ENCODE measurements at places on chromosomes 4 and X.

DNA sequence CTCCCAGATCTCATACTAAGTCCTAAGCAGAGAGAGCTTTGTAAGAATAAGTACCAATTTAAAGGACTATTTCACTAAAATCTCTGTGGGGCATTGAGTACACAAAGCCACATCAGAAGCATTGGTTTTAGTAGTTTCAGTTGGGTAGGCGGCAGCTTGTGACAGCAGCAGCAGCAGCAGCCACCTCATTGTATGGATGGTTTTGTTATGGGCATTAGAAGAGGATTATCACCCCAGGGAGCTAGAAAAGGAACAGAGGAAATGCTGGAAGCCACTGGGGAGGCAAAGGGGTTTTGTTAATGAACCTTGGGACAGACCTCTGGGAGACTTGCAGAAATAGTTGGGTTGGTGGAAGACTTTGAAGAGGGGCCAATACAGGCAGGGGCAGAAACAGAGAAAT is 93.9 kb upstream of the FRMPD3 start:
- peak; percentile 59 for DNase-seq

DNA sequence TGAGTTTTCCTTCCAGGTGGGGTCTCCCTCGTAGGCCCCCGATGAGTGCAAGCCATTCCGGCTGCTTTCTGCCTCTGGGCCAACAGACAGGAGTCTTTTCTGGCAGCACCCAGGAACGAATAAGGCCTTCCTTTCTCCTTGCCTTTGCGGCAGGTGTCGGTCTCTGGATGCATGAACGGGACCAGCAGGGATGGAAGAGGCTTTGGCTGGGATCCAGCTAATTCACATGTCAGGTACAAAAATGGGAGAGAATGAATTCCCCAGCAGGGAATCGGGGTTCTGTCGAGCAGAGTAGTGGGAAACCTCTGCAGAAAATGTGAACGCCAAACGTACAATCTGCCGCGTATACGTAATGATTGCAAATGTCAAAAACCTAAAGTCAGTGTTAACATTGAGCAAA is 146.1 kb upstream of the TBL1X start:
- DNase-seq: peak; percentile 52

DNA sequence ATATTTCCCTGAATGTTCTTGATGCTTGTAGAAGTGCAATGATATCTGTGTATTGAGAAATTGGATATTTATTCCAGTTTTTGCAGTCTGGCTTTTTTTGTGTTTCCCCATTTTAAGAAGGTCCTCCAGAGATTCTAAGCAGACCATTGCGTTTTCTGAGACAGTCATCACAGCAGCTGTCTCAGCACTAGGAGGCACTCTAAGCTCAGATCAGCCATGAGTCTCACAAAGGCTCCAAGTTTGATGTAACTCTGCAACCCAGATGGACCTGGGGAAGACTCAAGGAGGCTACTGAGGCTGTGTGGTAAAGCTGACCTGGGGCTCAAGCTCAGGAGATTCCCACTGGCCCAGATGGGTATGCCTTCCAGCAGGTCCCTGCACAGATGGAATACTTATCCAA is 89.3 kb upstream of the CYLC1 start:
- DNase-seq: no peak

DNA sequence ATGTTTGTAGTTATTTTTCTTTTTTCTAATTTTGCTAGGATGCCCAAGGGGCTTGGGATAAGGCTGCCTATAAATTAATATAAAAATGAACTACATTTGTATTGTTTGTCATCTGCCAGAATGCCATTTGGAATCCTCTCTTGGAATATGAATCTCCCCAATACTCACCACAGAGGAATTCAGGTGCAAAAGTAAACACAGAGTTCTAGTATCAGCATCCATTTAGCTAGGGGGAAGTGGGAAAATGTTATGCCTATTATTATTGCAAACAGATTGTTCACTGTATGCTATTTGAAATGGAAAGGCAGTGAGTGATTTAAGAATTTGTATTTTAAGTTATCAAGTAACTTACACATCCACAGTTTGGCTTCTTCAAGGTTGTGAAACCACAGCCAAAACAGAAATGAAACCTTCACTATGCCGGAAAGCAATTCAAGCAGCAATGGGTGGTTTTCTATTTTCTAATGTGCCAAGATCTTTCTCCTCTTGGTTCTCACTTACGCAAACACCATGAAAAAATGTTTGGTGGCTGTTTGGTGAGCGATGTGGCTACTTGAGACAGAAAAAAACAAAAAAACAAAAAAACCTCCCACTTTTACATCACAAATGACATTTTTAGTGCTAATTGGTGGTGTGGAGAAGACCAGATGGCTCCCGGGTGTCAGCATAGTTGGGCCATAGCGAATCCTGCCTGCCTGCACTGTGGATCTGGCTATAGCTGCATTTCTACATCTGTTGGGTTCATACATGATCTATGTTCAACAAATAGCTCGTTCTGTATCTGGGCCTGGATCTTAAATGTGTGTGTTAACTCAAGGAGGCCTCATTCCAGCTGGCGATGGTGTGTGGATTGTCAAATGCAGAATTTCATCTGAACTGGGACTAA is 200.8 kb upstream of the GIMD1 start:
- DNase-seq: no peak

GRCh38 chrX:118211891-118212816 is 95.5 kb upstream of the KLHL13 start:
- DNase-seq: peak; percentile 28

GRCh38 chrX:2468261-2469195 is 32.2 kb downstream of the DHRSX start:
- DNase-seq: no peak

DNA sequence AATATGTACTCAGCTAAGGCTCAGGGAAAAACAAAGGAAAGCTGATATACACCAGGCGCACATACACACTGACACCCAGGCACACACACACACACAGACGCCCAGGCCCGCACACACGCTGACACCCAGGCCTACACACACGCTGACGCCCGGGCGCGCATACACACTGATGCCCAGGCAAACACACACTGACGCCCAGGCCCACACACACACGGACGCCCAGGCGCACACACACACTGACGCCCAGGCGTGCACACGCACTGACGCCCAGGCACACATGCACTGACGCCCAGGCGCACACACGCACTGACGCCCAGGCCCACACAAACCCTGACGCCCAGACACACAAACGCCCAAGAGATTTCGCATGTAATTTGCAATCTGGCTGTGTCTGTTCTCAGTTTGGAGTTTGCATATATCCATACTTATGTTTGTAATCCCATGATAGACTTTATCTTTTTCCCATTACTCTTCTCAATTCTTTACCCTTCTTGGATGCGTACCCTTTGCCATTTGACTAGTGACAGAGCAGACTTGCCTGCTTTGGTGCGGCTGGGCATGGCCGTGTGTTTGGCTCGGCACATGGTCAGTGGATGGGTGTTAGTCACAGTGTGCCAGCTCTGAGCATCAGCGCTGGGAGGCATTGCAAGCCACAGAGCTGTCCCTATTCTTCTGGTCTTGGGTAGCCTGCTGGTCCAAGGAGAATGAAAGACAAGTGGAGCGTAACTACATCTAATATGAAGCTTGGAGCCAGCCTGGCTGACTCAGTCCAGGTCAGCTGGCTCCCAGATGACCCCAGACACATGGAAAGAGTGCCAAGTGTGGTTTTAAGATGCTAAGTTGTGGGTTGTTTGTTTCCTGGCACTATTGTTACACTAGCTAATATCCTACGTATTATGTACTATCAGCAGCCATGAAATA is 632.4 kb upstream of the ZFP42 start:
- DNase-seq: no peak

- DNase-seq: no peak
Measured at GRCh38 chr4:54423066-54423465, 194.0 kb downstream of the PDGFRA start.

DNA sequence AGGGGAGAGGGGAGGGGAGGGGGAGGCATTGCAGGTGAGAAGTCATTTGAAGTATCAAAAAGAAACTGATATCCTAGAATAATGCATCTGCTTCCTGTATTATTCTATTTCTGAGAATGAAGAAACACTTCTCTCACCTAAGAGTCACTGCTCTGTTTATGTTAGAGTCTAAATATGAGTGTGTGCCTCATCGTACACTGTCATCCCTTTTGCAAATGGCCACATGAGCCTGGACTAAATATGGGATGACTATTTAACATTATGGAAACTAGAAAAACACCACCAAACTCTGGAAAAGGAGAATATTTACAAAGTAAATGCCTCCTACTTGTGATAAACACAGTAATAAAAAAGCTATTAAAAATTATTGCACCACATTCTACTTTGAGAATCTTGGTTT is 146.4 kb upstream of the NOCT start:
- DNase-seq: no peak

- no peak for DNase-seq
Measured at GRCh38 chrX:19839770-19840254, 47.6 kb downstream of the SH3KBP1 start.

DNA sequence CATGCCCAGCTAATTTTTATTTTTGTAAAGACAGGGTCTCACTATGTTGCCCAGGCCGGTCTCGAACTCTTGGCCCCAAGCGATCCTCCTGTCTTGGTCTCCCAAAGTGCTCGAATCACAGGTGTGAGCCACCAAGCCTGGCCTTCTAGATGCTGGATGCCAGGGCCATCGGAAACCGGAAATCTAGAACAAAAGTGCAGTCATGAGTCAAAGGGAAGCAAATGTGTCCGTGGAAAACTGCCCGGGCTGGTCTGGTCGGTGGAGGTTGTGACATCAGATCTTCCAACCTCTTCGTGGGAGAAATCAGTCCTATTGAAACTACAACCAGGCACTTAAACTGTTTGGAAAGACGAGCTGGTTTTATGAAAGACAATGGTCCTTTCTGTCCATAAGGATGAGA is 92.3 kb upstream of the SHOX start:
- DNase-seq: no peak

- no peak for DNase-seq
Measured at GRCh38 chrX:110284159-110284558, 33.7 kb downstream of the AMMECR1 start.

GRCh38 chrX:1274786-1275185 is 6.2 kb downstream of the CSF2RA start:
- no peak for DNase-seq

DNA sequence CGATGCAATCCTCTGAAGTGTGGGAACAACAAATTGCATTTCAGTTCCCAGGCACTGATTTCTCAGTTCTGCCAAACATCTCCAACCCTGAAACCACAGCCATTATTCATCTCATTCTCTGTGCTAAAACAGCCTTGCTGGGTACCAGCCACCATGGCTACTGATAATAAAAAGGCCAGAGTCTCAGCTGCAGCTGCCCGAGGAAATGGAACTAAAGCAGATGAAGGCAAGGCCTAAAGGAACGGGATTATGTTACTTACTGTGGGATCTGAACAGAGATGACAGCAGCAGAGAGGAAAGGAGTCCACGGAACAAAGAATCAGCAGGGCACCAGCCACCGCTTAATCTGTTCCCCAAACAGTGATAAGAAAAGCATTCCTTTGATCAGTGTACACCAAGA is 155.7 kb downstream of the PAPSS1 start:
- DNase-seq: no peak

DNA sequence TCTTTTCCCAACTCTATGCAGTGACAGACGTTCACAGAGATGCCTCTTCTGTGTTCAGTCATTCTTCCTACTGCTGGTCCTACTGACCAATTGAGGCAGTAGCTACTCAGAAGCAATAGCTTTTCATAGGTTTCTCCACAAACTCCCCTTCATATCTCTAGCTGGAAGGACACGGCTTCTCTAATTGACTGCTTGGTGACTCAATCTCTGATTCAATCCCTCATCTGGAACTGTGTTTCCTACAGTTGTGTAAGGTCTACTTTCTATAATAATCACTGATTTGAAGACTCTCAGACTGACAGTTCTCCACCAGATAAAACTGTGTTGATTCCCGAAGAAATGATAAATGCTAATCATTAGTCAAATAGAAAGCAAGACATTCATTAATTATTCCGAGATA is 111.5 kb downstream of the DTHD1 start:
- DNase-seq: no peak

- DNase-seq: no peak
Measured at GRCh38 chrX:19867411-19867732, 20.0 kb downstream of the SH3KBP1 start.

- DNase-seq: no peak
Measured at GRCh38 chrX:118571836-118572235, 76.2 kb downstream of the DOCK11 start.

DNA sequence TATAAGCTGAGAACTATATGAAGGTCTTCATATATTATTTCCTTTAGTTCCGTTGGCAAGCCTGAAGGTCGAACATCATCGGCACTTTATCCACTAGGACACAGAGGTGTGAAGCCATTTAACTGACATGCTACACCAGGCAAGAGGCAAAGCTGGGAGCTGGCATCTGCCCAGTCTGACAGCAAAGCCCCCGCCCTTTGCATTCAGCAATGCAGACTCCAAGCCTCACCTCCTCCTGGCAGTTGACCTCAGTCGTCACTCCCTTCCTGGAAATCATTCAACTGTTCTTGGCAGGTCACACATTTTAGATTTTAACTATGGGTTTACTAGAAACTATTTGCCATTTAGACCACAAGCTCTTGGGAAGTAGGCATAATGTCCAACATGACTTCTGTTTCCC is 135.8 kb upstream of the FRG1 start:
- DNase-seq: no peak

DNA sequence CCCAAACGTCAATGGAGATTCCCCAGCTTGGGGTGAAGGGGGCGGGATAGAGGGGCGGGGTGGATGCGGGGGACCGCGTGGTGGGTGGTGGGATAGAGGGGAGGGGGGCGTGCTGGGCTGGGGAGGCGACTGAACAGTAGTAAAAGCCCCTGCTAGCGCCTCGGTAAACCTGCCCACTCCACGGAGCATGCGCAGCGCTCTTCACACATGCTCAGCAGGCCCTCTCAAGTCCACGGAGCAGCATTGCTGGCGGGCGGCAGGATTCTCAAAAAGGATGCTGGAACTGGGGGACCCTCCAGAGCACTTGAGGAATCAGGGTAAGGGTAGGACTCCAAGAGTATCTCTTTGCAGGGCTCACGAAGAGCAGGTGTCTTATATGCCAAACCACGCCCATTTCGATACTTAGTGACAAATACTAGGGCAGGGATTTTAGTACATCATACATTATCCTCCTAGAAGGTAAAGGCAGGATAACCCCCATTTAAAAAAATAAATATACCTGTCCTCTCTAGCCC is 378 bp upstream of the RPS6KA6 start:
- peak; percentile 75 for DNase-seq

GRCh38 chr4:13615161-13615560 is 12.4 kb downstream of the BOD1L1 start:
- DNase-seq: no peak

- DNase-seq: no peak
Measured at GRCh38 chr4:123206016-123206415, 190.6 kb upstream of the SPRY1 start.

- DNase-seq: no peak
Measured at GRCh38 chr4:7837597-7838135, 102.0 kb downstream of the AFAP1 start.

Data from NCI-H2081 (cell line).